Activated T-cell treated with anti-CD3 and anti-CD28 coated beads, Interleukin-2, amount 50 U/mL, for 72 hours (primary cell): ENCODE measurements at places on chromosomes 13 and 19. TPM values are rescaled to one million over a fixed set of nuclear protein-coding genes. Genes with fewer than 3 reads are reported as not detected.

- H3K4me3 ChIP-seq = no peak overlapping the region
- no peaks in the 10 kb centered on the region for H3K4me1 ChIP-seq
Observed at GRCh38 chr19:788686-788982, 8.6 kb upstream of the PTBP1 start.

- no peaks in the 10 kb centered on the region for H3K27me3 ChIP-seq
- no peak overlapping the region for H3K27ac ChIP-seq
- DNase-seq = no peak
- peak overlapping the region; percentile 87 for H3K4me3 ChIP-seq
- peaks cover 6% of the 10 kb centered on the region for H3K36me3 ChIP-seq
- H3K4me1 ChIP-seq = peaks cover 19% of the 10 kb centered on the region
Observed at GRCh38 chr19:18339723-18340122, 675 bp upstream of the PGPEP1 start.

GRCh38 chr19:5193192-5193591, 147.4 kb downstream of the PTPRS start:
- H3K4me1 ChIP-seq = no peaks in the 10 kb centered on the region
- no peak overlapping the region for H3K27ac ChIP-seq
- H3K4me3 ChIP-seq = no peak overlapping the region
- no peaks in the 10 kb centered on the region for H3K36me3 ChIP-seq

DNA sequence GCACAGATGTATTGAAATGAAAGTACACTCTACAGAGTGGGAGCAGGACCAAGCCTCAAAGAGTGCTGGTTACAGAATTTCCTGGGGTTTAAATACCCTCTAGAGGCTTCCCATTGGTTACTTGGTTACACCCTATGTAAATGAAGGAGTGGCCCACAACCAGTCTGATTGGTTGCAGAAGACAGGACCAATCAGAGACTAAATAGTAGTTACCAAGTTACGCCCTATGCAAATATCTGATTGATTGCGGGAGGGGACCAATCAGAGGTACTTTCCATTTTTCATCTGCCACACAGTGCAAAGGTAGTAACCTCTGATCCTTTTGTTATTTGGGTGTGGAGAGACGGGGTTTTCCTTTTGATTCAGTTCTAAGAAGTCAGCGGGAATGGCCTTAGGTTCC, 5.5 kb upstream of the ZFP82 start:
- no peak overlapping the region for H3K27ac ChIP-seq
- H3K36me3 ChIP-seq = peaks cover 8% of the 10 kb centered on the region
- no peak for DNase-seq
- H3K4me3 ChIP-seq = no peak overlapping the region

GRCh38 chr13:113075711-113076110, 29.9 kb upstream of the F7 start:
- DNase-seq = no peak
- no peak overlapping the region for H3K27ac ChIP-seq
- H3K4me1 ChIP-seq = no peaks in the 10 kb centered on the region
- no peak overlapping the region for H3K4me3 ChIP-seq
- H3K27me3 ChIP-seq = no peaks in the 10 kb centered on the region

- H3K4me3 ChIP-seq = no peak overlapping the region
- no peak overlapping the region for H3K27ac ChIP-seq
- DNase-seq = no peak
- H3K36me3 ChIP-seq = no peaks in the 10 kb centered on the region
- no peaks in the 10 kb centered on the region for H3K4me1 ChIP-seq
Observed at GRCh38 chr13:25453850-25454365, 82.1 kb downstream of the ATP8A2 start.

DNA sequence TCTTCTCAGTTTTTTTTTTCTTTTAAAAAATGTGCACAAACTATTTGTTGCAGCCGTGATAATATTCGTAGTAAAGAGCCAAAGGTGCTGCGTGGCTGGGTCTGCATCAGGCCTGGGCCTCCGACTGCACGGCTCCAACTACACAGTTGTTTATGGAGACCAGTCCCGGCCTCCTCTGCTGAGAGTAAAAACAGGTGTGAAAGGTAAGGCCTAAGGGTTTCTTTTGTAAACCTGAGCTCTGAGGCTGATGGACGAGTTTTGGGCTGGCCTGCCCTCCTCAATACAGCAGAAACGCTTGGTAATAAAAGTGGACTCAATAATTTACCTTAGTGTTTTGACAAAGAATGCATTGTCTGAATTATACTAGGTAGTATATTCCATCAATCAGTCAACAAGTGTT, 3.9 kb downstream of the MBNL2 start:
- peak overlapping the region; percentile 87 for H3K4me3 ChIP-seq
- H3K4me1 ChIP-seq = peaks cover 49% of the 10 kb centered on the region
- no peak for DNase-seq
- peak overlapping the region; percentile 97 for H3K27ac ChIP-seq
- no peaks in the 10 kb centered on the region for H3K27me3 ChIP-seq

- no peaks in the 10 kb centered on the region for H3K4me1 ChIP-seq
Observed at GRCh38 chr13:33496336-33496735, 210.8 kb upstream of the STARD13 start.

DNA sequence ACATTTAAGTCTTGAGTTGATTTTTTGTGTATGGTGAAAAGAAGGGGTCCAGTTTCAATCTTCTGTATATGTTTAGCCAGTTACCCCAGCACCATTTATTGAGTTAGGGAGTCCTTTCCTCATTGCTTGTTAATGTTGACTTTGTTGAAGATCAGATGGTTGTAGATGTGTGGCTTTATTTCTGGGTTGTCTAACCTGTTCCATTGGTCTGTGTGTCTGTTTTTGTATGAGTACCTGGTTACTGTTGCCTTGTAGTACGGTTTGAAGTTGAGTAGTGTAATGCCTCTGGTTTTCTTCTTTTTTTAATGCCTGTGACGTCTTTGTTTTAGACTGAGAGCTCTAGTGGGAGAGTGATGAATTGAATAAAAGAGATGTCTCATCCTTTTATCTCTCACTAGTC, 83.2 kb downstream of the NBEA start:
- no peak overlapping the region for H3K27ac ChIP-seq
- H3K4me1 ChIP-seq = peaks cover 5% of the 10 kb centered on the region
- peaks cover 1% of the 10 kb centered on the region for H3K36me3 ChIP-seq
- no peak for DNase-seq
- no peak overlapping the region for H3K4me3 ChIP-seq

DNA sequence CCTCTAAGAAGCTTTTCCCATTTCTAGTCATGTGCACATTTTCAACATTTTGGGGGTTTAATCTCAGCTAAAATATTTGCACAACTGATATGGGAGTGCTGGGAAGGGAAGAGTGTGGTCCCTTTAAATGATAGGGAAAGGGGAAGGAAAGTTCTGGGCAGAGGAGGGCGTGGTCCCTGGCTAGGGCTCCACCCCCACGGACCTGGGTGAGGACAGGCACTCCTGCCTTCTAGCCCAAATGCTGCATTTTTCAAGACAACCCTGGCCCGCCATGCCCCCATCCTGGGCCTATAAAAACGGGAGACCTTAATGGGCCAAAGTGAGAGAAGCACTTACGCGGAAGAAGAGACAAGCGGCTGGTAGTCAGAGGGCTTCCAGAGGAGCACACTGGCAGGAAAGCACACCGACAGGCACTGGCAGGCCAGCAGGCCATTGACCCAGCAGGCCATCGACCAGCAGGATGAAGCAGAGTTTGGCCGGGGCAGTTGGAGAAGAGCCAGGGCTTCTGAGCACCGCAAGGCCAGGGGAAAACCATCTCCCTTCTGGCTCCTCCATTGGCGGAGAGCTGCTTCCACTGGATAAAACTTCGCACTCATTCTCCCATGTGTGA, 266.7 kb downstream of the SPRY2 start:
- H3K4me1 ChIP-seq = no peaks in the 10 kb centered on the region
- no peaks in the 10 kb centered on the region for H3K36me3 ChIP-seq
- H3K27ac ChIP-seq = no peak overlapping the region
- H3K27me3 ChIP-seq = no peaks in the 10 kb centered on the region

- no peak overlapping the region for H3K4me3 ChIP-seq
- peak overlapping the region; percentile 2 for H3K27ac ChIP-seq
- H3K27me3 ChIP-seq = peaks cover 23% of the 10 kb centered on the region
- no peak for DNase-seq
- H3K36me3 ChIP-seq = no peaks in the 10 kb centered on the region
Observed at GRCh38 chr13:33186861-33187291, 98.7 kb downstream of the STARD13 start.

DNA sequence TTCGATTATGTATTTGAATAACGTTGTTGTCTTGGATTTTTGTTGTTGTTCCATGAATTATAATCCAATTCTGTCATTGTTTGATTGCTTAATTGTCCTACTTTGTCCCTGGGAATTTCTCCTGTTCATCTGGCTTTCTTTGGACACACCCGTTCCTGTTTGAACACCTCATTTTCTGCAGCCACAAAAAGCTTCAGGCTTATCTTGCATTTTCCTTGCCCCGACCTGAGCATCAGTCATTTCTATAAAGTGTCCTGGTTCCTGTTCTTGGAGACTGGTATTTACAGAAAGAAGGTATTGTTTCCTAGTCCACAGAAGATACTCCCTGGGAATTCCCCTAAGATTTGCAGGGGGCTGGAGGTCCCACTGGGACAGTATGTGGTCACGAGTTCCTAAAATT, 731.8 kb upstream of the ARGLU1 start:
- H3K27me3 ChIP-seq = no peaks in the 10 kb centered on the region
- H3K4me3 ChIP-seq = no peak overlapping the region
- H3K4me1 ChIP-seq = no peaks in the 10 kb centered on the region
- no peaks in the 10 kb centered on the region for H3K36me3 ChIP-seq

DLL3 gene
- total RNA-seq = 1.1 TPM

TBC1D4 gene
- total RNA-seq = 38.8 TPM

FFAR1 gene
- 0.67 TPM for total RNA-seq
